Putamen (tissue), 1 donor: ENCODE measurements at places on chromosomes 7 and 10.

DNA sequence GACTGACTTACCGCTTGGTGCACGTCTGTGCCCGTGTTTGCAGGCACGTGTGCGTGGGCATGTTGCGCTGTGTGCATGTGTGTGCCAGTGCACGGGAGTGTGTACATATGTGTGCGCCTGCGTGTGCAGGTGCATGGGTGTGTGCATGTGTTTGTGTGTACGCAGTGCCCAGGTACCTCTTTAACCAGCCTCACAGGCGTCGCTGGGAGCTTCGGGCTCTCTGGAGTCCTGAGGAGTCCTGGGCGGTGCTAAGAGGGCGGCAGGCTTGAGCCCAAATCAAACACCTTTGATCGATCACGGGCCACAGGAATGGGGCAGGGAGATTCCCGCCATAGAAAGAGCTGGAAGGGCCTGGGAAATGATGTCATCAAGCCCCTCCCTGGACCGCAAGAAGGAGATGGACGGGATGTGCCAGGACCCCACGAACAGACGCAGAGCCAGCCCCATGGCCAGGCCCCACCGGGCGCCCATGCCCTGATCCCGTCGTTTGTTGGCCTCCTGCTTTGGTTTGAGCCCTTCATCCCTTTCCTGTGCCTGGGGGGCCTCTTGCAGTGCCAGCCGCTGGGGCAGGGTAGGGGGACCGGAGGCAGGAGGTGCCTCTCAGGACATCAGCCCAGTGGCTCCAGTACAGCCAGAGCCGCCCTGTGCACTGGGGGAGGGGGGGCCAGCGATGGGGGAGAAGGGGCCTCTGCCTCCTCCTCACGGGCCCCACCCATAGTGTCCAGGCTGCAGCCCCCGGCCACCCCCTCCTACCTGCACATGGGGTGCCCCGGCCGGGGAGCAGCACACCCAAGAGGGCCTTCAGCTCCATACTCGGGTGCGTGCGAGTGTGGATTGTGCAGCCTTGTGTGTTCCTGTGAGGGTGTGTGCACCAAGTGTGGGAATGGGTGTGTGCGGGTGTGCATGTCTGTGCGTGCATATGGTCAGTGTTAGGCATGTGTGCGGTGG lies 5.8 kb downstream of the KNDC1 start:
- DNase-seq: no peak

DNA sequence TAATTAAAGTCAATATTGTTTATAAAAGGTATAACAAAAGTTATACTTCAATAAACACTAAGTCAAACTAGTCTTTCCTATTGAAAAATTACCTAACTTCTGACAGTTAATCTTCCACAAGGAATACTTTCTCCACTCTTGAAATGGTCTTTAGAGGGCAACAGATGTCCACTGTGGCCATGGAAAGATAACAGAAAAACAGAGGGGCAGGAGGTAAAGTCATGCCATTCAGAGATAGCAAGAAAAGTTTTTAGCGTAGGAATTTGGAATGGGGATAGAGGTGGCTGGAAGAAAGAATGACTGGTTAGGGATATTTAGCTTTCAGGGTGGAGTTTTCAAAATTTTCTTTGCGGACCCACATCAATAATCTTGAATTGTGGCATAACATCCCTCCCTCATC lies 34.7 kb downstream of the HYCC1 start:
- no peak for DNase-seq

GRCh38 chr10:95547791-95548435 lies 13.3 kb downstream of the SORBS1 start:
- no peak for DNase-seq

GRCh38 chr7:47591655-47592572 lies 10.0 kb upstream of the TNS3 start:
- no peak for DNase-seq

DNA sequence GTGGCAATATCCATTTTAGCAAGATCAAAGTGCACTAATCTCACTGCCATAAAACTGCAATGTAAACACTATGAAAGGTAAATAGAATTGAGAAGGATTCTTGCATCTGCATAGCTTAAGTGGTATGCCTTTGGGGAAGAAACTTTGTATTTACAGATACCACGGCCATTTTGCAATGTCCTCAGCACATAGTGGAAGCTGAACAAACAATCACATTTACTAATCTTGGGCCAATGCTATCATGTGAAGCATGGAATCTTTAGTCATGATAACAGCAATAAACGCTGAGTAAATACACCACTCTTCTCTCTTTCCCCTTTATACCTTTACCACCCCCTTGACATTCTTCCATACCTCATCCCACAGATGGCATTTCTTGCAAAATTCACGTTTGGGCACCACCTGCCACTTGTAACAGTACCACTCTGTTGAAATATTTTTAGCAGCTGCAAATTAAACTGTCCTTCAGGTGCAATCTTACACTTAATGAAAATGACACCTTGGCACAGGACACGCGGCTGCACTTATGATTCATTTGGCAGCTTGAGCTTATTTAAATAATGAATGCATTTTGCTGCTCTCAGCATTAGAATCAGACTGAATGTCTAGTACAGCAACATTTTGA lies 171.8 kb downstream of the SEMA3A start:
- DNase-seq: no peak

- no peak for DNase-seq
Observed at GRCh38 chr10:1706711-1707110, 30.6 kb downstream of the ADARB2 start.

- peak; percentile 36 for DNase-seq
Observed at GRCh38 chr10:67793313-67793712, 44.7 kb downstream of the DNAJC12 start.

GRCh38 chr7:48042636-48043035 lies 7.3 kb downstream of the C7orf57 start:
- no peak for DNase-seq

DNA sequence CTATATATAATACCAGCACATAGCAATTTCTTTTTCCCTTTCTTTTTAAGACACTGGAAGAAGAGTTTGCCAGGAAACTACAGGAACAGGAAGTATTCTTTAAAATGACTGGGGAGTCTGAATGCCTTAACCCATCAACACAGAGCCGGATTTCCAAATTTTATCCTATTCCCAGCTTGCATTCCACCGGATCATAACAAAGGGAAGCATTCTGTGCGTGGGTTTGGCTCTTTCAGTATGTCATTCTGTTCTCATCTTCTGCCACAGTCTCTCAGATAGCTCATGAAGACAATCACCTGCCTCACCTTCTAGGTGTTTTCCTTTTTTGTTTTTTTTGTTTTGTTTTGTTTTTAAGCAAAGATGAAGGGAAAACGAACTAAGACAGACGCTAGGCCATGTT lies 58.6 kb downstream of the SLK start:
- DNase-seq: no peak

- no peak for DNase-seq
Observed at GRCh38 chr7:43071604-43072003, 40.8 kb upstream of the HECW1 start.
